Karpas-422 (cell line): ENCODE measurements at places on chromosomes 12 and 14.

DNA sequence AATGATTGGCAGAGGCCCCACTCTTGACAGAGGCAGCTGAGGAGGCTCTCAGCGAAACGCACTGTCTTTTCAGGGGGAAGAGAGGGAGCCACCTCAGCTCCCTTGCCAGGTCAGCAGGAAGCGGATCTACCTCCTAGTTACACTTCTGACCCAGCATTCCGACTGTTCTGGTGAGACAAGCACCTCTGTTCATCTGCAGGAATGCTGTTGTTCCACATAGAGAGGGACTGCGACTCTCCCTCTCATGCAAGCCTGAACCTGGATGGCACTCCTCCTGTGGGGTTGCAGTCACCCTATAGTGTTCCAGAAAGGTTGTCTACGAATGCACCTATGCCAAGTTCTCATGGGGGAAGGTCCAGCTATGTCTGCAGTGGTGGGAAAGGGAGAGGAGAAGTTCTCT lies 37.1 kb upstream of the AEBP2 start:
- no peaks in the 10 kb centered on the region for H3K4me1 ChIP-seq
- H3K36me3 ChIP-seq = no peaks in the 10 kb centered on the region
- no peaks in the 10 kb centered on the region for H3K27me3 ChIP-seq
- DNase-seq = no peak

GRCh38 chr12:131104463-131105350 lies 151.0 kb downstream of the ADGRD1 start:
- H3K27me3 ChIP-seq = no peaks in the 10 kb centered on the region
- H3K4me3 ChIP-seq = no peak overlapping the region
- no peak overlapping the region for H3K27ac ChIP-seq
- no peaks in the 10 kb centered on the region for H3K4me1 ChIP-seq
- DNase-seq = peak; percentile 91

DNA sequence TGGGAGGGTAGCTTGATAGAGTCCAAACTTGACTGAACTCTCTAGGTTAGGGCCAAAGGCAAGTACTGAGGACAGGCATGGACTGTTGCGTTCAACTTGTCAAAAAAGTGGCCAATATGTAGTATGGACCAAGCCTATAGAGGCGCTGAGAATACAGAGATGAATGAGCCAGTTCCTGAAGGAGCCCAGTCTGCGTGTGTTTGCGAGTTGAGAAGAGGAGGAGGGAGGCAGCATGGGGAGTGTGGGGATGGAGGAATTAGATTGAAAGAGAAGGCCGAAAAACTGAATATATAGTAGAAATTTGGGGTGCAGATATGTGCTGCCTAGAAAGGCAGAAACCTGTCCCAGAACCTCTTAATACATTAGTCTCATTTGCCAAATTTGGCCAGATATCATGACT lies 412.4 kb downstream of the PCNX1 start:
- H3K36me3 ChIP-seq = no peaks in the 10 kb centered on the region
- no peak overlapping the region for H3K27ac ChIP-seq
- no peaks in the 10 kb centered on the region; the same call in none of the 2 replicates for H3K27me3 ChIP-seq
- H3K4me1 ChIP-seq = peaks cover 35% of the 10 kb centered on the region
- H3K4me3 ChIP-seq = peak overlapping the region; percentile 82
- peak; percentile 77 for DNase-seq

GRCh38 chr14:68361231-68361630 lies 431.6 kb downstream of the ZFP36L1 start:
- DNase-seq = no peak
- no peak overlapping the region for H3K4me3 ChIP-seq
- no peaks in the 10 kb centered on the region for H3K36me3 ChIP-seq
- H3K4me1 ChIP-seq = no peaks in the 10 kb centered on the region
- H3K27ac ChIP-seq = no peak overlapping the region

DNA sequence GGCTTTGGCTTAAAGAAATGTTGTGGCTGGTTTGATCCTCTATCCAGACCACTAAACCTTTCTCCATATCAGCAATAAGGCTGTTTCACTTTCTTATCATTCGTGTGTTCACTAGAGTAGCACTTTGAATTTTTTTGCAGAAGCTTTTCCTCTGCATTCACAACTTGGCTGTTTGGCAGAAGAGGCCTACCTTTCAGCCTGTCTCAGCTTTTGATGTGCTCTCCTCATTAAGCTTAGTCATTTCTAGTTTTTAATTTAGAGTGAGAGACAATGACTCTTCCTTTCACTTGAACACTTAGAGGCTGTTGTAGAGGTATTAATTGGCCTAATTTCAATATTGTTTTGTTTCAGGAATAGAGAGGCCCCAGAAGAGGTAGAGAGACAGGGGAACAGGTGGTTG lies 13.8 kb downstream of the KCNMB4 start:
- H3K4me3 ChIP-seq = no peak overlapping the region
- DNase-seq = no peak
- H3K4me1 ChIP-seq = peaks cover 17% of the 10 kb centered on the region
- H3K27me3 ChIP-seq = no peaks in the 10 kb centered on the region

- H3K4me1 ChIP-seq = no peaks in the 10 kb centered on the region
- no peak overlapping the region for H3K4me3 ChIP-seq
- DNase-seq = no peak
- H3K27me3 ChIP-seq = no peaks in the 10 kb centered on the region
- no peak overlapping the region for H3K27ac ChIP-seq
- H3K36me3 ChIP-seq = no peaks in the 10 kb centered on the region
Observed at GRCh38 chr12:45290216-45290605, 74.3 kb downstream of the ANO6 start.

GRCh38 chr12:95759718-95760117 lies 30.8 kb downstream of the NTN4 start:
- no peak for DNase-seq
- H3K27ac ChIP-seq = no peak overlapping the region
- no peaks in the 10 kb centered on the region for H3K4me1 ChIP-seq
- no peaks in the 10 kb centered on the region for H3K27me3 ChIP-seq
- H3K36me3 ChIP-seq = no peaks in the 10 kb centered on the region

- H3K4me1 ChIP-seq = no peaks in the 10 kb centered on the region
- H3K27ac ChIP-seq = no peak overlapping the region
- H3K27me3 ChIP-seq = no peaks in the 10 kb centered on the region
- H3K4me3 ChIP-seq = no peak overlapping the region
- no peak for DNase-seq
- no peaks in the 10 kb centered on the region for H3K36me3 ChIP-seq
Observed at GRCh38 chr12:1474041-1474573, 120.3 kb downstream of the FBXL14 start.

GRCh38 chr12:132448463-132448820 lies 41.5 kb upstream of the FBRSL1 start:
- no peak overlapping the region for H3K4me3 ChIP-seq
- DNase-seq = no peak
- no peaks in the 10 kb centered on the region for H3K4me1 ChIP-seq

DNA sequence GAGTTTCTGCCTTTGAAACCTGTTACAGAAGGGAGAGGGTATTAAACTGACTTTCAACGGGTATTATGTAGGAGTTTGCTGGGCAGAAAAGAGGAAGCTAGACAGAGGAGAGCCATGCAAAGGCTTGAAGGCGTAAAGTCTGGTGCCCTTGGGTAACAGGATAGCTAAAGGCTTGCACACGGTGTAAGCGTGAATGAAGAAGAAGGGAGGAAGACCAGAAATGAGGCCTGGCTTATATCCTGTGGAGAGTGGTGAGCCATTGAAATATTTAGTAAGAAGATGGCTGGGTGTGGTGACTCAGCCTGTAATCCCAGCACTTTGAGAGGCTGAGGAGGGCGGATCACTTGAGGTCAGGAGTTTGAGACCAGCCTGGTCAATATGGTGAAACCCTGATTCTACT lies 22.6 kb downstream of the SUDS3 start:
- peaks cover 53% of the 10 kb centered on the region for H3K36me3 ChIP-seq
- no peaks in the 10 kb centered on the region for H3K4me1 ChIP-seq
- no peak overlapping the region for H3K4me3 ChIP-seq
- no peak overlapping the region for H3K27ac ChIP-seq
- DNase-seq = no peak

DNA sequence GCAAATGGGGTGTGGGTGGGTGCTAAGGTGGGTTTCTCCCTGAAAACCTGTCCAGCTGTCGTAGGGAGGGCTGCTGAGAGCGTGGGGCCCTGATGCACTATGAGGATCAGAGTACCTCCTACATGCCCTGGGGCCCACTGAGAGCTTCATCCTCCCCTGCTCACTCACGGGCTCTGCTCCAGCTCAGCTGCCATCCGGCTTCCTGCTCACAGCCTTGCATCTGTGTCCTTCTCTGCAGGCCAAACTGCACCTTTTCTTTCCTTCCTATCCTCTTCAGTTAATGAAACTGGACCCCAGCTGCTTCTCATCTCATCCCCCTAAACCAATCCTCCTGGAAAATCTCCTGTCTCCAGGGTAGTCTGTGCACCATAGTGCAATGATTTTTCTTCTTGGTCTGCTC lies 22.2 kb upstream of the GPRC5D start:
- no peak for DNase-seq
- H3K27me3 ChIP-seq = no peaks in the 10 kb centered on the region
- no peaks in the 10 kb centered on the region for H3K4me1 ChIP-seq
- H3K36me3 ChIP-seq = no peaks in the 10 kb centered on the region
- no peak overlapping the region for H3K27ac ChIP-seq

- no peaks in the 10 kb centered on the region; the same call in 1 of the 2 replicates for H3K4me1 ChIP-seq
- H3K36me3 ChIP-seq = no peaks in the 10 kb centered on the region
- no peak for DNase-seq
- no peak overlapping the region for H3K4me3 ChIP-seq
- no peak overlapping the region for H3K27ac ChIP-seq
- no peaks in the 10 kb centered on the region for H3K27me3 ChIP-seq
Observed at GRCh38 chr14:76769636-76770292, 8.5 kb downstream of the VASH1 start.

- no peak overlapping the region for H3K27ac ChIP-seq
- peaks cover 6% of the 10 kb centered on the region for H3K4me1 ChIP-seq
- H3K36me3 ChIP-seq = no peaks in the 10 kb centered on the region
- DNase-seq = no peak
- no peaks in the 10 kb centered on the region for H3K27me3 ChIP-seq
Observed at GRCh38 chr12:53058674-53059433, 9.0 kb downstream of the TNS2 start.

DNA sequence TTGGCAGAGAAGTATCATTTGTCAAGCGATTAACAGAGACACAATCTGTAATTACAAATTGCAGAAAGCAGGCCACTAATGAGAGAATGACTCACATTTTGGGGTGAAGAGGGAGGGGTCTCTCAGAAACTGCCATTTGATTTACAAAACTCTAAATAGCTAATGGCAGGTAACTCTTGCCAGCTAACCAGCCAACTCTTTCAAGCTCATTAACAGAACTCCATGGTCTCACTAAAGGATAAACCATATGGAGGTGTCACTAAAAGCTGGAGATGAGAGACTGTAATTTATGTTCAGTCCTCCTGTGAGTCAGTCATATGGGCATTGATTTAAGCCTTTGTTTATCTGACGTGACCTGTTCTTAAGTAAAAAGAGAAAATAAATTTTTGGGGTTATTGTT lies 336.4 kb downstream of the FOXG1 start:
- no peaks in the 10 kb centered on the region for H3K27me3 ChIP-seq
- H3K36me3 ChIP-seq = no peaks in the 10 kb centered on the region
- no peak overlapping the region for H3K27ac ChIP-seq
- no peak for DNase-seq
- no peak overlapping the region for H3K4me3 ChIP-seq

DNA sequence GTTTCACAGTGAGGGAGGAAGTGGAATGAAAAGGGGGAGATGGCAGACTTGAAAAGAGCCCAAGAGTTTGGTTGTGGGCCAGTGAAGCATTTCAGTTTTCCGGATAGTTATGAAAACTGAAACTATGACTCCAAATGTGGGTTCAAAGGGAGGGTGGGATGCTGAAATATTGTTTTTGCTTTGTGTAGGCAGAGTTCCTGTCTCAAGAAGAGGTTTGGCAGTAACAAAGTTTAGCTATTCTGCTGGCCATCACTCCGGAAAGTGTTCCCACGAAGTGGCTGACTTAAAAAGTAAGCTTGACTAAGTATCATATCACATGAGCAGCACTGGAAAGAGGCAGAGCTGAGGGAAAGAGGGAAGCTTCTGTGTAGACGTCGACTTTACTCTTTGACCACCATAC lies 85.2 kb downstream of the CAND1 start:
- H3K4me1 ChIP-seq = peaks cover 21% of the 10 kb centered on the region
- no peaks in the 10 kb centered on the region for H3K27me3 ChIP-seq
- H3K27ac ChIP-seq = no peak overlapping the region

- no peaks in the 10 kb centered on the region for H3K4me1 ChIP-seq
- H3K4me3 ChIP-seq = no peak overlapping the region
- H3K27ac ChIP-seq = no peak overlapping the region
- H3K36me3 ChIP-seq = no peaks in the 10 kb centered on the region
Observed at GRCh38 chr12:45183246-45183645, 32.6 kb upstream of the ANO6 start.

DNA sequence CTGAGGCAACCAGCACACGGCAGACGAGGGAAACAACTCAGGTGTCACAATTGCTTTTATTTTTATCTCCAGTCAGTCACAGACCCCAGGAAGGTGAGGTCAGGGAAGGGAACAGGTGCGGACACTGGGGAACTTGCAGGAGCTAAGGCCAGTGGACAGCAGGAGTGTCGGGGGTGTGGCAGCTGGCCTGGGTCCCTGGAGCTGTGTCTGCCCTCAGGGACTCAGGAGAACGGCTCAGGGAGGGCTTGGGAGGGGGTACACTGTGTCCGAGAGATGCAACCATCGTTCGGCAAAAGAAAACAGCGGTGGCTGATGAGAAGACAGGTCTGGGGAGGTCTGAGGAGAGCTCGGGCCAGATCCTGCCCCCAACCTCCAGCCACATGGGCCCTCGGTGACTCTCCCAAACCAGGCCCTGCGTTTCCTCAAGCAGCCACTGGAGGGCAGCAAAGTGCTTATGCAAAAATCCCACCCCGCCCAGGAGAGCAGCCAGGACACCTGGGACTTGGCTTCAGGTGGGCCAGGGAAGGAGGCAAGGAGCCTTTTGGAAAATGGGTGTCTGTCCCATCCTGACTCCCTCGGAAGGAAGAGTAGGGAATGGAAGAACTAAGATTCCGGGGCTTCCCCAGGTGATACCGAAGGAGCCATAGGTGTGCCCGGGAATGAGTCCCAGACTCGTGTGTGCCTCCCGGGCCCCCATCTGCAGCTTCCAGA lies 24.1 kb upstream of the BCDIN3D start:
- no peak overlapping the region for H3K4me3 ChIP-seq
- H3K4me1 ChIP-seq = peaks cover 54% of the 10 kb centered on the region
- no peaks in the 10 kb centered on the region for H3K36me3 ChIP-seq
- peak overlapping the region; percentile 95 for H3K27ac ChIP-seq

GRCh38 chr12:96441816-96442215 lies 41.6 kb upstream of the CDK17 start:
- H3K4me3 ChIP-seq = no peak overlapping the region
- DNase-seq = no peak
- no peaks in the 10 kb centered on the region for H3K36me3 ChIP-seq
- H3K27me3 ChIP-seq = no peaks in the 10 kb centered on the region
